ENCODE measurements at places on chromosomes 1 and 21.
A peak's percentile ranks its signal among the peaks of the same experiment; 100 is the strongest.

GRCh38 chr1:36093929-36094328, 5.2 kb downstream of the ADPRS start:
- DNase-seq: no peak

- no peak for DNase-seq
Observed at GRCh38 chr1:164571333-164571732, 12.3 kb downstream of the PBX1 start.

- DNase-seq: no peak
Observed at GRCh38 chr1:153350321-153350957, 1.8 kb upstream of the PGLYRP4 start.

DNA sequence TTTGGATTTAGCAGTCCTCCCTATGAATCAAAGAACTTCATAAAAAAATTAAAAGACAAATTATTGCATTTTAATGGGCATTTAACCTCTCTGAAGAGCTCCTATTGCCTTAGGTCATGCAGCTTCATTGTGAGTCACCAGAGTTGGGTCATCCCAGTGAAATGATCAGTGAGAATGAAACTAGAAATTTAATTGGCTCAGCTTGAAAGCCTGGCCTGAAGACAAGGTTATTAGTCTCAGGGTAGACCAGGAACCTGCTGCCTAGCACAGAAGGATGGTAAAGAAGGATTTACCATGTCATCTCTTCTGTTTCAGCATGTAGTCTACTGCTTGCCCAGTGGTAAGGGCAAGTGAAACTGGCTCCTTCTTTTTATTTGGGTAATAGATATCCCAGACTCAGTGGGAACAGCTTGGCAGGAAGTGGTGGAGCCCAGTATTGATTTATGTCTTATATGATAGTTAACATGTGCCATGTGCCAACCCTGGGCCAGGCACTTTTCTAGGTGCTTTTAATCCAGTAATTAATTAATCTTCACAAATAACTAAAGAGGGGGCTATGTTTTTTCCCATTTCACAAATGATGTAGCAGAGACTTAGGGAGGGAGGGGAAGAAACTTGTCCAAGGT, 23.6 kb downstream of the LAMC2 start:
- no peak for DNase-seq

GRCh38 chr1:215054266-215054665, 28.3 kb upstream of the KCNK2 start:
- DNase-seq: no peak

DNA sequence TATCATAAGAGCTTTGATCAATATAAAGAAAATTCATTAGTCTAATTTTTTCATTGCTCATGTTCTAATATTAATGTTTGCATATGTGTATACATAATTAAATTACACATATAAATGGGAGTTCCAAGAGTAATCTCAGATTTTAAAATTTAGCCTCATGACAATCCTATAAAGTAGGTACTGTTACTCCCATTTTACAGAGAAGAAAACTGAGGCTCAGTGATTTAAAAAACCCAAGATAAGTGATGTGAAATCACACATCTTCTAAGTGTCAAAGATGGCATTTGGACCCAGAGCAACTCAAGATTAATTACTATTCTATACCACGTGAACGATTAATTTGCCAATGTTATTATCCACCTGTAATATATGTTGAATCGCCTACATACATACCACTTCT, 122.3 kb downstream of the TM2D1 start:
- DNase-seq: no peak

- DNase-seq: no peak
Observed at GRCh38 chr1:21913258-21913657, 23.9 kb downstream of the HSPG2 start.

DNA sequence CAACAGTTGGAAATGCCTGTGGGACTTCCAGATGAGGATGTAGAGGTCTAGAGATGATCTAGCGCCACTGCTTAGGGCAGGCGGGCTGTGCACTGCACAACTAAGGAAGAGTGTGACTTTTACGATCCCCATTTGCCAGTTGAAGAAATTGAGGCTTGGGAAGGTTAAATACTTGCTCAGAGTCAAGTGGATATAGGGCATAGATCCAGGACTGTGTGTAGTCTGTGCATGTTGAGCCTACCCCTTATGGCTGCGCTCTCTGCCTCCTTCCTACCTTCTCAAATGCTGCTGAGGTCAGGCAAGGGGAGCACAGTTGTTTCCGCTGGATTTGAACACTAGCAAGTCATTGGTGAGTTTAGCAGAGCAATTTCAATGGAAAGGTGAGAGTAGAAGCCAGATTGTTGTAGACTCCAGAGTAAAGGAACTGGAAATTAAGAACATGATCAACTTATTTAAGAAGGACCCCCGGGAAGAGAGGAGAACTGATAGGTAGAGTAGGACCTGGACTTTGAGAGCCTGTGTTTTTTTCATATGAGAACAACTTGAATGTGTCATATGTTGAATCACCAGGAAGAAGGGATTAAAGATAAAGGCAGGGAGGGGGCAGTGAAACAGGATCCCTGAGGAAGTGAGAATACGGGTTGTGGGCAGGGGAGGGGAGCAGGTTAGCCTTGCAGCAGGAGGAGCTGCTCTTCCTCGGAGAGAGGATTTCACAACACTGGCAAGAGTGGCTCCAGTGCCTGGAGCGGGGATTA, 2.7 kb downstream of the CAPN2 start:
- DNase-seq: no peak

DNA sequence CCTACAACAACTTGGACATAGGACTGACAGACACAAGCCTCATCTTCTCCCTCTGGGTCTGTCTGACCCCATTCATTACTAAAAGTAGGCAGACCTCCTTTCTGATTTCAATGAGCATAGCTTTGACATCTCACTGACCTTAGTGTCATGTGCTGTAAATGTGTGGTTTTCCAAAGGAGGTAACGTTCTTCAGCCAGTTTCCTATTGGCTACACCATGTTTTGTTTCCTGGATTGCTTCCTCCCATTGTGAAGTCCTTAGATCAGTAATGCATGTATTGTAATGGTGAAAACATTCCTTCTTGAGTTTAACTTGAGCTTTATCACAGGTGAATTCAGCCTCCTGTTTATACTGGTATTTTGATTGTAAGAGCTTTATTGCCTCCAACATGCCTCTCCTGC, 20.6 kb downstream of the STXBP3 start:
- DNase-seq: no peak

GRCh38 chr1:61836649-61837048, 94.4 kb downstream of the PATJ start:
- no peak for DNase-seq

DNA sequence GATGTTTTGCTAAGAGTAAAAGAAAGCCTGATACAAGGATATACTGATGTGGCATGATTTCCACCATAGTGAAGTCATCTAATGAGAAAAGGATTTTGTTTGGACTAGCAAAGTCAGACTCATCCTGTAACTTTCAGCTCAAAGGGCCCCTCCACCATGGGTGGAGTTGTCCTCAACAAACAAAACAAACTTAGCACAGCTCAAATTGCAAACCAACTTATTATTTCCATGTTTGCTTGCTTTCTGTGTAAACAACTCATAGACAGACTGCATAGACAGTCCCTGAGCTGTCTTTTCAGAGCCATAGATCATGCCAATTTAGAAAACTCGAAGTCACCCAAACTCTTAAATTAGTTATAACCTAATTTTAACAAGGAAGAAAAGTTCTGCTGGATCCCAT, 69.4 kb upstream of the VAV3 start:
- peak; percentile 19 for DNase-seq

DNA sequence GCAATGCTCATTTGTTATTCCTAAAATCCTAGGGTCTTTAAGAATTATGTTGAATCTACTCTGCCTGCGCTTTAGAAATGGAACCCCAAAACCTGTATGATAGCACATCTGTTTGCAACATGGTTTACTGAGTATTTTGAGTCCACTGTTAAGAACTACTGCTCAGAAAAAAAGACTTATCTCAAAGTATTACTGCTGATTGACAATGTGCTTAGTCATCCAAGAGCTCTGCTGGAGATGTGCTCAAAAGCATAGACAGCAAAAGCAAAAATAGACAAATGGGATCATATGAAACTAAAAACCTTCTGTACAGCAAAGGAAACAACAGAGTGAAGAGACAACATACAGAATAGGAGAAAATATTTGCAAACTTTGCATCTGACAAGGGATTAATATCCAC, 107.0 kb downstream of the CTH start:
- DNase-seq: no peak

DNA sequence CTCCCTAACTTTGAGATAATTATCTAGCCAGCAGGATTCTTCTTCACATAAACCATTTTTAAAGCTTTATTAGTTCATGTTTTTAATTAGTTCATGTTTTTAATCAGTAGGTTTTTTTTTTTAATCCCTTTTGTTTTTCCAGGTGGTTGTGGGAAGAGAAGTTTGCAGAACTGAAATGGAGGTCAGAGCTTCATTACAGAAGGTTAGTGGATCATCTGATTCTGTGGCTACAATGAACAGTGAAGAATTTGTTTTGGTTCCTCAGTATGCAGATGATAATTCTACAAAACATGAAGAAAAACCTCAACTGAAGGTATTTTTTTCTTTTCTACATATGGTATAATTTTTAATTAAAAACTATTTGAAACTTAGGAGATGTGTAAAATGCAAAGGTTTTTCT, 59.7 kb downstream of the RABGAP1L start:
- no peak for DNase-seq

GRCh38 chr1:5933050-5933449, 59.2 kb downstream of the NPHP4 start:
- no peak for DNase-seq

DNA sequence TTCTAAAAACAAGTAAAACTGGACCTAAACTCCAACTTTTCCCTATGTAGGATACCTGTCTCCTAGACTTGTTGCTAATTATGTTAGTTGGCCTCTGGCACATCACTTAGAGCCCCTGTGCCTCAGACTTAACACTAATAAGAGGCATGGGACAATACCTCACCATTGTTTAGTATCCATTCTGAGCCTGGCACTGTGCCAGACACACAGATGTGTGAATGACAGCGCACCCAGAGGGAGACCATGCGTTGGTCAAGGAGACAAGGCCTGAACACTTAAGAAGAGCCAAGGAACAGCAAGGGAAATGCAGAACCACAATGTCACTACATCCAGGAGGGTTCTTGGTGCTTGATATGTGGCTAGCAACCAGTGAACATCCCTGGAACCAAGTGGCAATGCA, 189.1 kb downstream of the FGGY start:
- no peak for DNase-seq

GRCh38 chr1:24688621-24689195, 45.6 kb downstream of the SRRM1 start:
- DNase-seq: peak; percentile 69

DNA sequence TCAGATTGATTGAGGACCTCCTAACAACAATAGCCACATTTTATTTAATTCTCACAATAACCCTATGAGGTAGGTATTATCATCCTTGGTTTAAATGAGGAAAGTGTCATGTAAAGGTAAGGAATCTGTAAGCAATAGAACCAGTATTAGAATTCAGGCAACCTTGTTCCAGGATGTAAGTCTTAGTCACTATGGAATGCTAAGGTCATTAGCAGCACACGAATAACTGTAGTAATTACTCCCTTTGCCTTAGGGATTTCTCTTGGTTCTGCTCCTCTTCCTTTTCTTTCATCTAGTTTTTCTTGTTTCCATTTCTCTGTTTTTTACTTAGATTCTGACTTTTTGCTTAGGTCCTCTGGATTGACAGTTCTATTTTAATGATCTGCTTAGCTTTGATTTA, 23.1 kb upstream of the ATP6V1G3 start:
- DNase-seq: no peak

- no peak for DNase-seq
Observed at GRCh38 chr1:107683683-107684082, 281.3 kb downstream of the VAV3 start.

- DNase-seq: no peak
Observed at GRCh38 chr21:40569357-40569756, 277.6 kb downstream of the DSCAM start.

- DNase-seq: no peak
Observed at GRCh38 chr1:7616076-7616832, 154.8 kb upstream of the VAMP3 start.

DNA sequence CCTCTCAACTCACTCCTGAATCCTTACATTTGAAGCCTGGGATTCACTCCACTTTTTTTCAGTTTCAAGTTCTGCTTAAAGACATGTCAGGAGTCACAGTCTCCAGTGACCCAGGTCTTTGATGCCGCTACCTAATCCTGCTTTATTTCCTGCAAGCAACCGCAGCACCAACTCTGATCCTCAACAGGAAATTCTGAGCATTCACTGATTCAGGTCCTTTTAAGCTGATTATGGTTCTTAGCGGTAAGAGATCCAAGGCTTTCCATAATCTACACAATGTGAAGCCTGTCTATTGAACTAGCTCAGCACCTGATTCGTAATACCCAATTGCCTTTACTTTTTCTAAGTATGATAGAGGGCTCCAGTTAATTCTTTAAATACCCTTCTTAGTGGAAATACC, 43.7 kb upstream of the PIGC start:
- DNase-seq: no peak

- DNase-seq: no peak
Observed at GRCh38 chr1:156098784-156099183, 15.7 kb upstream of the LMNA start.

- DNase-seq: no peak
Observed at GRCh38 chr21:27024301-27024700, 57.4 kb upstream of the ADAMTS5 start.

DNA sequence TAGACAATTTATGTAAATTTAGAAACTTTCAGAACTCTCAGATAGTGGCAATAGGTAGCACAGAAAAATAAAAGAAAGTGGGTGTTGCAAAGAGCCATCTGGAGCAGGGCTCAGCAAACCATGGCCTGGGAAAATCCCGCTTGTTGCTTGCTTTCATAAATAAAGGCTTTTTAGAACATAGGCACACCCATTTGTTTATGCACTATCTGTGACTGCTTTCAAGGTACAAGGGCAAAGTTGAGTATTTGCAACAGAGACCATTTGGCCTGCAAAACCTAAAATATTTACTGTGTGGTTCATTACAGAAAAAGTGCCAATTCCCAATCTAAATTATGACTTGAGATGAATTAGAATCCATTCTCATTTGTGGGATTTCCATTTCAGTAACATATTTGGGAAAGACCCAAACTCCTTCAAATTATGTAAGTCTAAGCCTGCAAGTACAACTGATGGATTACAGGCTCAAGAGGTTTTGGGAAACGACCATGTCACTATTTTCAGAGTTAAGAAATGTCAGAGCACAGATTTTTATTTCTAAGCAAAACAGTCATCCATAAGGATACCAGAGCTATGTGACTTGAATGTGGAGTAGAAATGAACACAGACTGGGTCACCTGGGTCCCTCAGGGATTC, 43.5 kb upstream of the DPT start:
- no peak for DNase-seq

- DNase-seq: no peak
Observed at GRCh38 chr1:66251546-66251945, 282.4 kb upstream of the SGIP1 start.

DNA sequence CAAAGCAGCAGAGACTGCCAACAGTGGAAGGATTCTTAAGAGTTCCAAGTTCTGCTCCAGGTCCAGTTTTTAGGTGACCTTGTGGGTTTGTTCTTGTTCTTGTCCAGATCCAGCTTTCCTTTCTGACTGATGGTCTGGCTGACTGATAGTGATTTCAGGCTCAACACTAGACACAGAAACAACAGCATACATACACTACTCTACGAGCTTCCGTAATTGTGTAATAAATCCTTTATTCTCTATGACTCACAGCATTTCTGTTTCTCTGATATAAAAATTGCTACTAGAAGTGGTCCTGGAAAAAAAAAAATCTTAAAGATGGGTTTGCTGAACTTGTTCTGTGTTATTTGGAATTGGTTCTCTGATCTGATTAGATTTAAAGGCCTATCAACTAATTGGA, 62.2 kb upstream of the PTCH2 start:
- no peak for DNase-seq

Data from NCI-H345 (cell line).